ENCODE measurements at places on chromosomes 7 and 10.
A peak's percentile ranks its signal among the peaks of the same experiment; 100 is the strongest.

GRCh38 chr7:135791543-135792362 is 43.1 kb upstream of the FAM180A start:
- DNase-seq = no peak

GRCh38 chr7:44066111-44066460 is 719 bp upstream of the PGAM2 start:
- no peak for DNase-seq

DNA sequence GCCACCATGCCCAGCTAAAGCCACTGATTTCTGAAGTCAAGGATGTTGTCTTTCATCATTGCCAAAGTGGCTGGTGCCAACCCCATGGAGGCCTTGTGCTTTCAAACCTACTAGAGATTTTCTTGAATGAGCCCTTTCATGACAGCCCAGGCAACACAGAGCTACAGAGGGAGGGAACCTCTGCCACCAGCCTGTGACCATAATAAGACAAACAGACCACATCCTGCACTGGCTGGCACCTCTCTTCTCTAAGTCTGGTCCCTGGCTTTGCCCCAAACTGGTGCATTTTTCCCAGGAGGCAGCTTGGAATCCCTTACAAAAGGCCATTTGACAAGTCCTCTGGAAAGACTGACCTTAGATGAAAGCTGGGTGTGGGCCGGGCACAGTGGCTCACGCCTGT is 348.8 kb downstream of the GALNT17 start:
- DNase-seq = no peak

DNA sequence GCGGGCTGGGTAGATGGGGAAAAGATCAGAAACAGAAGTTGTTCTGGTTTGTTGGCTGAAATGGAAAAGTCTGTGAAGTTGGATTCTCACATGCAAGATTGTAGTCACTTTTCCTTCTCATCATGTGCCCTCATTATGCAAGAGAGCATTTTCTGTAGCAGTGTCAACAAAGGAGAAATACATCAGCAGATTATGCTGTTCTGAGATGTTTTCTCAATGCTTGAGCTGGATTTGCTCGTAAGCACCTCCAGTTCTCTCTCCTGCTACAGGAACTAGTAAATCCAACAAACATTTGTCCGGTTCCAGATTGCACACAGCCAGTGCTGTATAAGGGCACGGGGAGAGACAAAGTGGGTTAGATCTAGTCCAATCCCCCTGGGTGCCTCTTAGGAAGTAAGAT is 90.0 kb downstream of the GATA3 start:
- peak; percentile 6 for DNase-seq

GRCh38 chr10:60760711-60761210 is 17.5 kb upstream of the CDK1 start:
- no peak for DNase-seq

DNA sequence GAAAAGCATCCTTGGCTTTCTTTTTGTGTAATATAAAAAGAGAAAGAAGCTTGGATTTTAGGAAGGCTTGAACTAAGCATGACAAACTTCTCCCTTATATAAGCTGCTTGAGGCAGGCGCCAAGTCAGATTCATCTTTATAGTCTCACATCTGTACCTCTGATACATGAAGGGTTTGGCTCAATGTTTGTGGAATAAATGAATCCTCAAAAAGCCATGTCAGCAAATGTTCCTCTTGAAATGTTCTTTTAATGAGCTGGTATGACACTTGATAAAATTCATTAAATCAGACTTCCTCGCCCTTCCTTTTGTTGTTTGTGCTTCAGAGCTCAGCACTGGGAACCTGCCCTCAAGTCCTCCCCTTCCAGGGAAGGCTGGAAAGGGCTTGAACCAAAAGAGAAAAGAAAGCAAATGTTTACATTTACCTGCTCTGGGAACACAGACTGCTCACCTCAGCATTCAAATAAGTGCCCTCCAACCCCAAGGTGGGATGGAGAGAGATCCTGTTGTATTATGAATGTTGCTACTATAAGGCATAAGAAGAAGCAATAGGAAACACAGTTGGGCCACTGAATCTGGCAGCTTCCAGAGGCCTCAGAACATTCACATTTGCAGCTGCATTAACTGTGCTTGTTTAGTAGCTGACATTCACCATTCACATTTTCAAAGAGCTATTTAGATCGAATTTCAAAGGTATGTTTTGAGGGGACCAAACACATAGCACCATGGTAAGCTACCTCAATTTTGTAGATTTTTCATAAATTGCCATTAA is 212.6 kb downstream of the CACNA2D1 start:
- DNase-seq = no peak

- DNase-seq = no peak
Observed at GRCh38 chr7:86720306-86720705, 76.6 kb downstream of the GRM3 start.

- no peak for DNase-seq
Observed at GRCh38 chr10:534047-534566, 155.4 kb downstream of the DIP2C start.
